ENCODE measurements at places on chromosomes 4 and X.

DNA sequence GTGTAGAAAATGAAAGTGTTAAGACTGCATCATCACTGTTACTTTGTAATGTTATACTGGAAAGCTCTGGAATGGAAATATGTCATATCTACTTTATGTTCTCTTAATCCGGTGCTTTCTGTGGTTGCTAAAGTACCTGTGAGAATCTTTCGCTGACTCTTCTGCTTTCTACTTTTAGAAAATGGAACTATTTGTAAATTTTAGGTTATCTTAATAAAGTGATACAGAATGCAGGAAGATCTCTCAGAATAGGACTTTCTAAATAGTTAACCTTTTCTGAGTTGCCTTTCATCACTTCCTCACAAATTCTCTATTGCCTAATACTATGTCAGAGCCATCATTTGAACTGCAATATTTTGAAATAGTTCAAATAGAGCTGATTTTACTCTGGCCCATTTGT is 69.3 kb downstream of the BMP2K start:
- no peak for DNase-seq

GRCh38 chrX:18792828-18793227 is 85.4 kb downstream of the PPEF1 start:
- no peak for DNase-seq

DNA sequence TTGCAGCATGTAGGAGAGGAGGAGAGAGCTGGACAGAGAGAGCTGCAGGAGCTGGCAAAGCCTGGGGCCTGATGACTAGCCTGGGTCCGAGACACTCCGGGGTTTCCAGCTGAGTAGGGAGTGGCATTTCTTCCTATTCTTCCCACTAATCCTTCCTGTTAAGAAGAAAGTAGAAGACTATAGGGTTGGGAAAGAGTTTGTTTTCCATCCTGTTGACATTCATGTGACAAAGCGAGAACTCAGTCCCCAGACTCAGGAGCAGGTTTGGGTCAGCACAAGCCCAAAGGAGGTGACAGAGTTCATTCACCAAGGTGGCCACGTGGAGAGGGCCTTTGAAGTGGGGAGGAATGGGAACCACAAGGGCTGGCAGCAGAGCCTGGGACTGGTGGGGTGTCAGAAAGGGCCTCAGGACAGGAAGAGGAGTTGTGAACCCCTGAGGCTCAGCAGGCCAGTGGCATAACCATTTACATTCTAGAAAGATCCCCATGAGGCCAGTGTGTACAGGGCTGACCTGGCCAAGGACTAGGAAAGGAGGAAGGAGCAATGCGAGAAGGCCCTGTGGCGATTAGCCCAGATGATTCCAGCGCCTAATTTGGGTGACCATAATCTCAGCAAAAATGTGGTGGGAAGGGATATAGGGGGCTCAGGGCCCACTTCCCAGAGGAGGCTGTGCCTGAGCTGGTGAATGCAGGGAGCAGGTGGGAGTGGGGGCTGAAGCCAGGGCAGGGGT is 3.3 kb upstream of the HAUS3 start:
- no peak for DNase-seq

DNA sequence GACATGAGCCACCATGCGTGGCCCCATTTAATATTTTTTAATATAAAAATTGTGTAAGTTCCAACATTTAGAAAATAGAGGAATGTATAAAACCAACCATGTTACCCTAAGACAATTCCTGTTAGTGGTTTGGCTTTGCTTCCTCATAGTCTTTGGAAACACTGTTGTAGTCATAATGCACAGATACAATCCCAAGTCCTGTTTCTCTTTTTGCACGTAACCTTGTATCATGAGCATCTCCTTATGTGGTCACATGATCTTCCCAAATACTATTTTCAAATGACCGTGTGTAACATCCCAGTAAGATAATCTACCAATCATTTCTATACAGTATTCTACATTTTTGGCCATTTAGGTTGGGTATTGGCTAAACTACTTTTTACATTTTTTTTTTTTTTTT is 13.9 kb upstream of the RHOH start:
- DNase-seq, result no peak

DNA sequence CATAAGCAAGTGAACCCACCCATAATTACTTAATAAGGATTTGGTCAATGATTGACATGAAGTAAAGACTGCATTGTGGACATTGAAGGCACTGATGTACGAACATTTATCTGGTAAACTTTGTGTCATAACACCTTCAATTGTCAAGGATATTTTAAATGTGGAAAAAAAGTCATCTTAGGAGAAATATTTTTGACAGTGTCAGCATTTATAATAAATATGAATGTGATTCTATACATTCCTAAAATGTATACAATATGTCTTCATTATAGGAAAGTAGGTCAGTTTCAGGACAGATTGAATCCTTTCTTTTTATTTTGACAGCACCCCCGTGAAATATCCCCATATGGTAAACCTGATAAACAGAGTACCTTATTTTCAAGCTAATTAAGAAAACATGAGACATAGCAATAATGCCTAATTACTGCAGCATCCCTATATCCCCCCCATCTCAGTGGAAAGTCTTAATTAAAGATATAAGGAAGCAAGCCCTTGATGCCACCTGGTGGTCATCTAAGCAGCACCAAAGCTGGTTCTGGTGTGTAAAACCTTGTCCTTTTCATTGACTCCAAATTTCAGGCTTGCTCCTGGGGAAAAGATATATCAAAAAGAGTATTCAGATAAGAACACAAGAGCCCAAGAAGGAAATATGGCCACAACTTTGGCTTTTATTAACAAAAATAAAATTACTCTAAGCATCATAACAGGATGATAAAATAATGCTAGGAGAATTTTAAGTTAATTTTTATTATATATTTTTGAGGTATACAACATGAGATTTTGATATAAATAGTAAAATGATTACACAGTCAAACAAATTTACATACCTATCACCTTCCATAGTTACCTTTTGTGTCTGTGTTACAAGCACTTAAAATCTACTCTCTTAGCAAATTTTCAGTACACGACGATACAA is 379.7 kb downstream of the TLL1 start:
- DNase-seq, result no peak

DNA sequence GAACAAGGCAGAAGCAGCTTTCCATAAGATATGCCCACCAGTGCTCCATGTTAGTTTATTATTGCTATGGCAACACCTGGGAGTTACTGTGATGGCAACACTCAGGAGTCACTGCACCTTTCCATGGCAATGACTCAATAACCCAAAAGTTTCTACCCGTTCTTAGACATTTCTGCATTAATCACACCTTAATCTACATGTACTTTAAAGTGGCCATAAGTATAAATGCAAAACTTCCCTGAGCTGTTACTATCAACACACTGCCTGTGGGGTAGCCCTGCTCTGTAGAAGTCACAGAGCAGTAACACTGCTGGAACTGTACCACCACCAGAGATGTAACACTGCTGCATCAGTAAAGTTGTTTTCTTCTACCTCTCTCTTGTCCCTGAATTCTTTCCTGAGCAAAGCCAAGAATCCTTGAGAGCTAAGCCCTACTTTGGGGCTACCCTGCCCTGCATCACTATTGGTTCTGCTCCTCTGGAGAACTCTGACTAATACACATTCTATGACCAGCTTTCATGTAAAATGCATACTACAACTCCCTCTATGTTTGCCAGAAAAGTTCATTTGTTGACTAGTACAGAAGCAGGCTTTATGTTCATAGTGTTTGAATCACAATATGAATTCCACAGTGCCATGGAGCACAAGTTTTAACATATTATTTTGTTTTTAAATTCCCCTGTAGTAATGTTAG is 43.5 kb upstream of the GPR174 start:
- DNase-seq, result no peak

DNA sequence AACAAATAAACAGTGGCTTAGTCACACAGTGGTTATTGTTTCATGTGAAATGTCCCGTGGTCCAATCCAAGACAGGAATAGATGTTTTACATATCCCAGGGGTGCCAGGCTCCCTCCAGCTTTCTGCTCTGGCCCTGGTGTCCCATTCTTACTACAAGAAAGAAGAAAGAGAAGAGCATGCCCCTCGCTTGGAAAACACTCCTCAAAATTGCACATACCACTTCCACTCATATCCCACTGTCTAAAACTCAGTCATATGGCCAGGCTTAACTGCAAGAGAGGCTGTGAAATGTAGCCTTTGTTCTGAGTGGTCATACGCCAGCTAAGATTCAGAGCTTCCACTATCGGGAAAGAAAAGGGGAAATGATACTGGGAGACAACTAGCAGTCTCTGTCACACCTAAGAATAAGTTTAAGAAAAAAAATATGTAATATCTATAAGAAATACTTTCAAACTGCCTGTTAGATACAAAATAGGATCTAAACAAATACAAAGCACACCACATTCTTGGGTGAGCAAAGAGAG is 306.8 kb upstream of the FAM241A start:
- no peak for DNase-seq

- DNase-seq, result no peak
These were observed 158.2 kb upstream of the MAP3K15 start for GRCh38 chrX:19673375-19674040.

DNA sequence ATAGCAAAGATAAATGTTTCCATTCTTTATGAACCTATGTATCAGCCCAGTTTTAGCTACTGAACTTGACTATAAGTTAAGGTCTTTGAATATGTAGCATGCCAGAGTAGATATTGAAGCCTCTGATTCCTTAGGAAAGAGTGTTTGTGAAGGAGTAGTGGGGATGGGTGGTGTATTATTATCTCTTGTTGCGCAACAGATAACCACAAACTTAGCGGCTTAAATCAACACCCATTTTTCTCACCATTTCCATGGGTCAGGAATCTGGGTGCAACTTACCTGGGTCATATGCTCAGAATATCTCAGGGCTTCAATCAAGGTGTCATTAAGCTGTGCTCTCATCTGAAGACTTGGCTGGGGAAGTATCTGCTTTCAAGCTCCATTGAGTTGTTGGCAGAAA is 251.4 kb upstream of the PUDP start:
- no peak for DNase-seq

DNA sequence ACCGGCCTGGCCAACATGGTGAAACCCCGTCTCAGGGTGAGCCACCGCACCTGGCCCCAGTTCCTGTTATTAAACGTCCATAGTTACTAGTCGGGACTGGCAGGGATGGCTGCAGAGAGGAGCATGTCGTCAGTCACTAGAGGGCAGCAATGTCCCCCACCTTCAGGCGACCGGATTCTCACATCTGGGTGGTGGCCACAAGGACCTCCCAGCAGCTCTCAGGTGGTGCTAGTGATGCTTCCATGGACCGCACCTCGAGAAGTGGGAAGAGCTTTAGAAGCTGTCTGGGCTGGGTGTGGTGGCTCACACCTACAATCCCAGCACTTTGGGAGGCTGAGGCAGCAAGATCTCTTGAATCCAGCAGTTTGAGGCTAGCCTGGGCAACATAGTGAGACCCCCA is 13.3 kb upstream of the IL3RA start:
- no peak for DNase-seq

- peak; percentile 12 for DNase-seq
These were observed 150.0 kb downstream of the CBR4 start for GRCh38 chr4:168859888-168860694.

- DNase-seq, result no peak
These were observed 53.3 kb downstream of the WDFY3 start for GRCh38 chr4:84913176-84913575.

DNA sequence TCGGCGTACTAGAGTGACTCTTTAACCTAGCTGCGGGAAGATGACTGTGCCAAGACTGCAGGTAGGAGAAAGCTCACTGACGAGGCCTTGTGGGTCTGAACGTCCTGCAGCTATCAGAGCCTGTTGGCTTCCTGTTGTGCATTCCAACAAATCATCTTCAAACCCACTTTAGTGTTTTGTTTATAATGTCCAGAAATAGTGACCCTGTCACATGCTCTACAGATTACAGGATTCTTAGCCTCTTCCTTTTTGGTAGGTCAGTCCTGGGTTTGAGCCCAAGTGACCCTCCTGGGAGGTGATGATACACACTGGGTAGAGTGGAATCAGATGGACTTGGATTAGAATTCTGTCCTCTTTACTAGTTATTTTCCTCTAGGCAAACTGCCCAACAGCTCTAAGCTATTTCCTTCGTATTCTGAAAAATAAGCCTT is 33.2 kb downstream of the HTT start:
- no peak for DNase-seq

DNA sequence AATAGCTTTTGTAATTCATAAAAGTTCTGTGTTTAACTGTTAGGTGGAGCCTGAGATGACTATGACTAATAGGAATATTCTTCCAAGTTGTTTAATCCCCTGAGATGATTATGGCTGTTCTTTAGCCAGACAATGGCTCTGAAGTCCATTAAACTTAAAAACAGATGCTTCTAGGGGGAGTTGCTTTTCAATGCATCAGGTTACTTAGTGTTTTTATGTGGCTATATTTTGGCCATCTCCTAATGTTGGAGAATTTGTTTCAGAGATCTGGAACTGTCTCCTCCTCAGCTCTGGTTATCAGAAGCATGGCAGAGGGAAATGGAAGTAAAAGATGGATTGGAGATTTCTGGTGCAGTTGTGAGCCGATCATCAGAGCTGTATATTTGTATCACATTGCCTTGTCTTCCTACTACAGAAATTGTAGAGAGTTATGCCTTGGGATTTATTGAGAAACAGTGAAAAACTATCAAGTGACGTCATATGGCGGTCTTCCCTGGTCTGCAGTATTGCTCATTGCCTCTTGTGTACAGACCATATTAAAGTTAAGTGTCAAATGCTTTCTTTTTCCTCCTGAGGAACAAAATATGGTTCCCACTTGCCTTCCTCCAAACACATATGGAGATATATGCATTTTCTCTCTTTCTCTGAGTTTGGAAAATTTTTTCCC is 29.8 kb downstream of the SGMS2 start:
- no peak for DNase-seq

GRCh38 chr4:54102531-54103106 is 2.7 kb downstream of the GSX2 start:
- DNase-seq, result no peak

- DNase-seq, result no peak
These were observed 52.2 kb downstream of the APOO start for GRCh38 chrX:23855569-23855968.

- DNase-seq, result no peak
These were observed 30.7 kb upstream of the PTPN13 start for GRCh38 chr4:86563416-86563815.

DNA sequence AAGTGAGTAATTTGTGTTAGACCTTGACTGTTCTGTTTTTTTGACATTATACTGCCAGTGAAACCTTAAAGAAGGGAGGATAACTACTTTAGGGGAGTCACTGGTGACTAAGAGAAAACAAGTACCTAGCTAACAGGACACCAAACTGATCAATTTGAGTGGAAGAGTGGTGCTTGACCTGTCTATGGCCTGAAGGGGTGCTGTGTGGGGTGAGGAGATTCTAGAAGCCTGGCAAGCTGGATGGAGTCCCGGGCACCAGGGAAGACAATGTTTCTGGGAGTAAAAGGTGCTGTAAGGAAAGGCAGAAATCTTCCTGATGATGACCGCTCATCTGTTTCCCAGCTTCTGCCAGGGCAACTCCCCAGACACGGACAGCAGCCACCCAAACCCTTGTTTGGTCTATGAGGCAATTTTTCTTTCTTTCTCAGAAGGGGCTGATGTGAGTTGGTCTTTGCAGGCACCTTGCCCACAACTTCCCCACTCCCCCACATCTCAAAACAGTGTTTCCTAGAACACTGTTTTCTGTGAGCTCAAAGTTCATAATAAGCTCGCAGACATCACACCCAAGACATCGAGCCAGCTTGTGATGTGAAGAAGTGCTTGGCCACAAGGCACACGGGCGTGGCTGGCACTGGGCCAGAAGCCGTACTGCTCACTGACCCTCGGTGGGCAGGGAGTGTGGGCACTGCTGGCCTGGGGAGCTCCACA is 4.6 kb downstream of the TXK start:
- DNase-seq, result no peak

GRCh38 chr4:1265351-1265750 is 16.4 kb upstream of the CTBP1 start:
- no peak for DNase-seq

Measured in C1 segment of cervical spinal cord (tissue), 14 donors.